ENCODE measurements at places on chromosomes 5 and 9.

- DNase-seq: no peak
Observed at GRCh38 chr5:178209334-178210072, 5.2 kb downstream of the HNRNPAB start.

- no peak for DNase-seq
Observed at GRCh38 chr5:97167435-97167834, 15.6 kb downstream of the RIOK2 start.

GRCh38 chr5:168070761-168071160 is 220.7 kb upstream of the WWC1 start:
- no peak for DNase-seq

DNA sequence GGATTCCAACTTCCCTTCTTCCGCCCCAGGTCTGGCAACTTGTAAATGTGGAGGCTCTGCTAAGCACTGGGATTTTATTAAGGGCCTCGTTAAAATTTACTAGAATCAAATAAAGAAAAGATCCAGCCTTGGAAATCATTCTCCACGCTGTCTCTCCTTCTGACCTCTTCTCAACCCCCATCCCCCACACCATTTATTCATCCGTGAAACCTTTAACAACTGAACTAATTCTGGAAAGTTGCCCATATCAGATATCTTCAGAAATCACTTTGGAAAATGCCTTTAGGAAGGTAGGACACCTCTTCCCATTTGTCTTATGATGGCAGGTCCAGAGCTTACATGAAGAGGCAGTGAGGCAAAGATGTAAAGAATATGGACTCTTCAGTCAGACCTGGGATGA is 288.5 kb downstream of the SLIT3 start:
- DNase-seq: no peak

DNA sequence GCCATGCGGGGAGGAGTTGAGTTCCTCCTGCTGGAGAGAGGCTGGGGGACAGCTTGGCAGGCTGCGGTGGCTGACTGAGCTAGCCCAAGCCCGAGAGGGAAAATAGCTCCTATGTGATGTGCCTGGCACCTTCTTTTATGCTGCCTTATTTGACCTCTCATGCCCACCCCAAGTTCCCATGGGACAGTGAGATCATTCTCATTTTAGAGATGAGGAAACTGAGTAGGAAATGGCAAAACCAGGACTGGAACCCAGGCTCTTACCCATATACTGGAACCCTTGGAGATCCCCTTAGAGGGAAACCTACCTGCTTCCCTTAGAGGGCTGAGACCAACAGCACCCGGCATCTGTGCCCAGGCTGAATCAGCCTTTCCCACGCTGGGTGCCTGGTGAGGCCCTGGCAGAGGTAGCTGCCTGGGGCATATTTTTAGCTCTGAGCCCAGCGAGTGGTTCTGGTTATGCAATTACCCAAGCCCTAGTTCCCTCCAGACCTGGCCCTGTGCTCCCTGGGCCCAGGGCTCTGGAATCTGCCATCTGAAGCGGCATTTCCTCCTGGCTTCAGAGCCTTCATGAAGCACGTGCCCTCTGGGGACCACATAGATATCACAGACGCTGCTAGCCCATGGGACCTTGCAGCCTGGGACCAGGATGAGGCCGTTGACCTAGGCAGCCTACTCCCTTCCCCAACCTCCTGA is 23.6 kb downstream of the COL27A1 start:
- no peak for DNase-seq
